Thymus (tissue), 14 donors: ENCODE measurements at places on chromosomes 11 and 22. TPM values are rescaled to one million over a fixed set of nuclear protein-coding genes. Genes with fewer than 3 reads are reported as not detected.

GRCh38 chr11:17396598-17397310 is 8.3 kb upstream of the KCNJ11 start:
- no peak overlapping the region for H3K27ac ChIP-seq
- H3K27me3 ChIP-seq, result no peaks in the 10 kb centered on the region

TMPRSS4 gene
- total RNA-seq, result 2.5 TPM

- no peak overlapping the region for H3K4me3 ChIP-seq
- no peak for DNase-seq
- no peaks in the 10 kb centered on the region for H3K27me3 ChIP-seq
- no peak overlapping the region for H3K27ac ChIP-seq
- H3K36me3 ChIP-seq, result no peaks in the 10 kb centered on the region
Measured at GRCh38 chr22:33270596-33270995, 212.4 kb upstream of the SYN3 start.

- DNase-seq, result no peak
- H3K4me1 ChIP-seq, result no peaks in the 10 kb centered on the region
- H3K27ac ChIP-seq, result no peak overlapping the region
- H3K4me3 ChIP-seq, result no peak overlapping the region
- H3K36me3 ChIP-seq, result no peaks in the 10 kb centered on the region
- no peaks in the 10 kb centered on the region for H3K27me3 ChIP-seq
Measured at GRCh38 chr11:130613396-130613795, 165.0 kb downstream of the ADAMTS15 start.

DNA sequence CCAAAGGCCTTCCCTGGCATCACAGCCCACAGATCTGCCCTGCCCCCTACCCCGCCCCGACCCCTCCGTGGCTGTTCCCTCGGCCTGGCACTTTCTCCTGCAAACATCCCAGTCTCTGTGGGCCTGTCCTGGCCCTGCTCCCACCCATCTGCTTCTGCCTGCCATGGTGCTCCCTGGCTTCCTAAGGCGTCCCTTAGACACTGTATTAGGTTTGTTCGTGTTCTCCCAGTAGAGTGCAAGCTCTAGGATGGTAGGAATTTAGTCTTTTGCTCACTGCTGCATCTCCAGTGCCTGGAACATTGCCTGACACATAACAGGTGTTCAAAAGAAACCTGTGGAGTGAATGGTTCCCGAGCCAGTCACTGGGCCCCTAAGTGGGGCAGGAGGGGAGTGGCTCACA is 69.6 kb upstream of the PITPNB start:
- no peaks in the 10 kb centered on the region for H3K27me3 ChIP-seq
- peaks cover 3% of the 10 kb centered on the region for H3K4me1 ChIP-seq
- H3K4me3 ChIP-seq, result no peak overlapping the region
- H3K36me3 ChIP-seq, result no peaks in the 10 kb centered on the region

GAL3ST3 gene
- 0.42 TPM for total RNA-seq

LRRC10B gene
- total RNA-seq, result 4.1 TPM

MS4A7 gene
- total RNA-seq, result 13.4 TPM

GPR83 gene
- 0.14 TPM for total RNA-seq

DNA sequence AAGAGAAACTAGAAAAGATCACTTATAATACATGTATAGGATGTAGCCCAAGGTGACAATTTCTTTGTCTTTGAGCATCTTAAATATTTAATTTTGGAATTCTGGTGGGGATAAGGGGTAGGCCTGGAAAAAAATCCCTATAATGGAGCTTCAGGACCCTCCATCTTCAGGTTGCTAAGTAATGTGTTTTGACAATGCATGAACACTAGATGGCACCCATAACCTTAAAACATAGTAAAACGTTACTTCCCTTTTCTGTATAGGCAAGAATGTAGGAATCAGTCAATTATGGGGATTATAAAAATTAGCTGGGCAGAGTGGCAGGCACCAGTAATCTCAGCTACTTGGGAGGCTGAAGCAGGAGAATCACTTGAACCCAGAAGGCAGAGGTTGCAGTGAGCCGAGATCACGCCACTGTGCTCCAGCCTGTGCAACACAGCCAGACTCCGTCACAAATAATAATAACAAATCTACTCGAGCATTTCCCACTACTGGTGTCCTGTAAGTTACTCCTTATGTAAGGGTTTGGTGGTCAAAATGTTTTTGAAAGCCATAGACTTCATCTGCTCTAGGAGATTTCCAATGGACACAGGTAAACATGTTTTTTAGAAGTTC is 541.9 kb upstream of the CCDC90B start:
- H3K4me3 ChIP-seq, result no peak overlapping the region
- no peak overlapping the region for H3K27ac ChIP-seq
- no peaks in the 10 kb centered on the region for H3K36me3 ChIP-seq
- no peaks in the 10 kb centered on the region for H3K27me3 ChIP-seq

DNA sequence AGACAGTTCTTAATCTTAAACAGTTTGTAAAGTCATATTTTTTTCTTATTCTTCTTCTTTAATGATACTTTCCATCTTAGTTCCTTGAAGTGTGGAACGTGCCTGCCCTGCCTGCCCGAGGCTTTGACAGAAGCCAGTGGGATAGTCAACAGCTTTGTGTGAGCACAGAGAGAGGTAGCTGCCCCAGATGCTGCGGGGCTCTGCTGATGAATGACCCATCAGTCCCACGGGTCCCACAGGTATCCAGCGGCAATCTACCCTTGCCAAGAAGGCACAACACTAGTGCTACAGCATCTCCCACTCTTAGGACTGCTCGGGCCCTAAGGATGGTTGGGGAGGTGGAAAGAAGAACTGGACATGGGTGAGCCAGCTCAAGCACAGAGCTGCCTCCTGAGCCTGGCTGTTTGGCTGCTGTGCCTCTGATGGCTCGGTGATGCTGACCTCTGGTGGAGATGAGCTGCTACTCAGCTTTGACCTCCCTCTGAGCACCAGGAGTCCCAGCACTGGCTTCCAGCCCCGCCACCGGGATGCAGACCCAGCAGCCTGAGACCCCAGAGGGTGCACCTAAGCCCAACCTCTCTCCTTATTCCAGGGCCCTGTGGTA is 11.8 kb upstream of the APLNR start:
- H3K36me3 ChIP-seq, result no peaks in the 10 kb centered on the region
- H3K27ac ChIP-seq, result no peak overlapping the region
- no peaks in the 10 kb centered on the region for H3K4me1 ChIP-seq
- DNase-seq, result peak; percentile 6
- H3K4me3 ChIP-seq, result no peak overlapping the region

DNA sequence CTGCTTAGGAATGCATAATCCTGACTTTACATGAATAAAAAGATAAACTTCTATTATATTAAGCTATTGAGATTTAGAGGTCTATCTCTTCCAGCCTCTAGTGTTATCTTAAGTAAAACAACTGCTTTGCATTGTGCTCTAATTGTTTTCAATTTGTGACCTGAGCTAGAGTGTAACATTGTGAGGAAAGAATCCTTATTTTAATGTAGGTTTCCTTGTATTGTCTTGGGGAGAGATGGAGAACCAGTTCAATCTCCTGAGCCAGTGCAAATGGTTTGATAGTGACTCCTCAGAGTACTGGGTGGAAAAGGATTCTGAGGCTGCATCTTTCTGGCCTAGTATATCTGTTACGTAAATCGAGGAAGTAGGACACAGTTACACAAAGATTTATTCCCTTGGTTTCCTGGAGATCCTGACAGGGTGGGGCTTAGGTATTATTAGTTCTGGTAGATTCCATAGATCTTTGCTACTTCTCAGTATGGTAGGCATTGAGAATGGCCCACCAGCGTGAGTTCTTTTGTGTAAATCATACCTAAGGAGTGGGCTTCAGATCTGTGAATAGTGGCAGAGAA is 683.5 kb upstream of the CCDC179 start:
- H3K4me3 ChIP-seq, result no peak overlapping the region
- DNase-seq, result no peak
- H3K4me1 ChIP-seq, result no peaks in the 10 kb centered on the region
- H3K27me3 ChIP-seq, result no peaks in the 10 kb centered on the region

GRCh38 chr22:25404556-25404927 is 159.9 kb upstream of the GRK3 start:
- no peak for DNase-seq
- H3K27ac ChIP-seq, result no peak overlapping the region

MMP13 gene
- total RNA-seq, result 0.42 TPM

NNMT gene
- total RNA-seq, result 0.99 TPM

APOA1 gene
- 2.3 TPM for total RNA-seq

FAM118B gene
- total RNA-seq, result 23.7 TPM
